ENCODE measurements at places on chromosomes 5 and 9.

GRCh38 chr5:59608745-59609144 is 284.8 kb downstream of the PDE4D start:
- no peak for DNase-seq

DNA sequence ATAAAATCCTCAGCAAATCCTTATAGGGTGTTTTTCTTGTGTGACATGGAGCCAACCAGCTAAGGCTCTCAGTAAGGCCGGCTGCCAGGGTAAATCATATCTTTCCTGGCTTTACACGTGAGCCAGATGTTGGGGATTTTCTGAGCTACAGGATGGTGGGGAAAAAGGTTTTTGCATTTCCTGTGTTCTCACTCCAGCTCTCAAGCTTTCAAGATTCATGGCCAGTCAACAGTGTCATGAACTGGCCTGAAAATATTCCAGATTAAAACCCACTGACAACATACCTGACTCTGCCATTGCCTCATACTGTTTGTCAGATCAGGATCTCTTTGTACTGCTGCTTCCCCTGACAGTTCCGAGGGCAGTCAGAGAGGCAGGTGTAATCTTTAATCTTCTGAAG is 306.9 kb downstream of the GLIS3 start:
- no peak for DNase-seq

- DNase-seq: no peak
Observed at GRCh38 chr9:14482856-14483255, 168.9 kb upstream of the NFIB start.

DNA sequence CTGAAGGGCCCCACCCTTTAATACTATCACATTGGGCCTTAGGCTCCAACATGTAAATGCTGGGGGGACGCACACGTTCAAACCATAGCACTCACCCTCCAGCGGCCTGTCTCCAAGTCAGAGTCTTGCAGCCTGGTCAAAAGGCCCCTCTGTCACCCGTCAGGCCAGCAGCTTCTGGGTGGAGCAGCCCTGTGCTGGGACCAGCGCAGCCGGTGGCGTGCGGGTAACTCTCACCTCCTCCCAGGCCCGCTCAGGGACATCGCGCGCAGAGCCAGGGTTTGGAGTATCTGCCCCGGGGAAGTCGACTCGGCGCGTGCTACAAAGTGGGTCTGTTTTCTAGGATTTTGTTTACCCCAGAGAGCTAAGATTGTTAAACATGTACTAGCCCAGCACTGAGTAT is 93.0 kb upstream of the COL5A1 start:
- no peak for DNase-seq

GRCh38 chr5:142320430-142320738 is 4.4 kb downstream of the SPRY4 start:
- DNase-seq: no peak

- no peak for DNase-seq
Observed at GRCh38 chr5:78252715-78253114, 41.8 kb downstream of the AP3B1 start.

DNA sequence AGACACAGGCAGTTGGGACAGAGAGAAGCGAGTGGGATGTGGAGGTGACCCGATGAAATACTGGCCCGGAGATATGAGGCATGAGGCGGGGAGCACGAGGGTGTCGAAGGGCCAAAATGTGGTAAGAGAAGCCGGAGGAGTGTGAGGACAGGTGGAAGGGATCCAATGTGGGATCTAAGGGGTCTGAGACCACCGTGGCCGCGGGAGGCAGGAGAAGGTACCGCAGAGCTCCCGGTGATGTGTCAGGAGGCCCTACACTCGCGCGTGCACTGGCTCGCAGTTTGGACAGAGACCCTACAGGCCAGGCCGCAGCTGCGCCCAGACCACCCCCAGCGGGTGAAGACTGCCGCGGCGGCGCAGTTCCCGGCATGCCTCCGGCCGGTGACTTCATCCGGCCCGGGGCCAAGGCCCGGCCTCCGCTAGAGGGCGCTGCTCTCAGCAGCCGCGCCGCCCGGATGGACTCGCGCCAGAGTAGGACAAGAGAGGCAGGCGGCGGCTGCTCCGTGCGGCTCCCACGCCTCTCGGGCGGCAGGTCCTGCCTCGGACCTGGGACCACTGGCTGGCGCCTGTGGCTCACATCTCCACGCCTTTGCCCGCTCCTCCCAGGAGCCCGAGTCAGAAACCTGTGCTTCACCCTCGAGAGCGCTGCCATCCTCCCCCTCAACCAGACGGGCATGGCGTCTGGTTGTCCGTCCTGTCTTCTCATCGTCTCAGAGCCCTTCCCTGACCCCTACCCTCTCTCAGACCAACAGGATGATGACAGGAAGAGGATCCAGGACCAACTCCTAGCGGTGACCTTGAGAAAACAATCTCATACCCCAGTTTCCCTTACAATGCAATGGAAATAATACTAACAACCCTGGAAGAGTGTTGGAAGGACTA is 35.4 kb upstream of the STING1 start:
- peak; percentile 88 for DNase-seq

GRCh38 chr5:146334074-146334533 is 4.5 kb upstream of the POU4F3 start:
- DNase-seq: no peak

- no peak for DNase-seq
Observed at GRCh38 chr5:6746244-6746643, 33.0 kb downstream of the TENT4A start.

DNA sequence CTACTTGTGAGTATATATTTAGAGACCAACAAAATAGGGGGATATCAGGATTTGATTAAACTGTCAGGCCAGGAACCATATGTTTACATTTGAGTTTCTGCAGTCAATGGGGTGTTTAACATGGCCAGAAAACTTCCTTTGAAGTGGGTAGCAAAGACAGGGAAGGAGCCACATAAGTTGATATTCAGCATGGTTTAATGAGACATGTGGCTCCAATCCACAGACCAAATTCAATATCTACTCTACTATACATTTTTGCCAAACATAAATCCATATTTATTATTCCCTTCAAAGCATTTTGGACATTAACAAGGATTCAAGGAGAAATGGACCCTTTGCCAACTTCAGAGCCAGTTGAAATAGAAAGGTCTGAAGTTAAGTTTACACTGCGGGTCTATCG is 99.8 kb downstream of the TAF11L14 start:
- DNase-seq: no peak

GRCh38 chr9:89659473-89659872 is 54.7 kb downstream of the GADD45G start:
- DNase-seq: no peak

GRCh38 chr5:89397096-89397495 is 514.1 kb upstream of the MEF2C start:
- no peak for DNase-seq

- no peak for DNase-seq
Observed at GRCh38 chr9:126809068-126809467, 4.2 kb downstream of the ZBTB43 start.

- DNase-seq: no peak
Observed at GRCh38 chr5:38200872-38201557, 57.3 kb upstream of the EGFLAM start.

DNA sequence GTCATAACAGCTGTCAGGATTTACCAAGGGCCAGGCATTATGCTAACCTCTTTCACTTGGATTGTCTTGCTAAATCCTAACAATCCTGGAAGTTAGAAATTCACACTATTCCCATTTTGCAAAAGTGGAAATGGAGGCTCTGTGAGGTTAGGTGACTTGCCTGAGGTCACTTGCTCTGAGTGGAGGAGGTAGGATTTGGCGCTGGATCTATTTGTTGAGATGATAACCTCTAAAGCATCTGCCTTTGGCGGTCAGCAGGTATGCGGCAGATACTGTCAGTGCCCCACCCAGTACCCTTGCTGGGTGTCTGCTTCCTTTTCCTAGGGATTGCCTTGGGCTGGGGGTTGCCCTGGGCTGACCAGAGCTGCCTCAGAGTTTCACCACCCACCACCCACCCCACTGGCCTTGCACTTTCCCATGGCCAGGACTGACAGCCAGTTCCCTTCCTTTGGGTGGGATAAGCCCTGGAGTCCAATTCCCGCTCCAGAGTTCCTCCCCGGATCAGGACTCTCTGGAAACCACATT is 164.8 kb upstream of the MSX2 start:
- DNase-seq: no peak

DNA sequence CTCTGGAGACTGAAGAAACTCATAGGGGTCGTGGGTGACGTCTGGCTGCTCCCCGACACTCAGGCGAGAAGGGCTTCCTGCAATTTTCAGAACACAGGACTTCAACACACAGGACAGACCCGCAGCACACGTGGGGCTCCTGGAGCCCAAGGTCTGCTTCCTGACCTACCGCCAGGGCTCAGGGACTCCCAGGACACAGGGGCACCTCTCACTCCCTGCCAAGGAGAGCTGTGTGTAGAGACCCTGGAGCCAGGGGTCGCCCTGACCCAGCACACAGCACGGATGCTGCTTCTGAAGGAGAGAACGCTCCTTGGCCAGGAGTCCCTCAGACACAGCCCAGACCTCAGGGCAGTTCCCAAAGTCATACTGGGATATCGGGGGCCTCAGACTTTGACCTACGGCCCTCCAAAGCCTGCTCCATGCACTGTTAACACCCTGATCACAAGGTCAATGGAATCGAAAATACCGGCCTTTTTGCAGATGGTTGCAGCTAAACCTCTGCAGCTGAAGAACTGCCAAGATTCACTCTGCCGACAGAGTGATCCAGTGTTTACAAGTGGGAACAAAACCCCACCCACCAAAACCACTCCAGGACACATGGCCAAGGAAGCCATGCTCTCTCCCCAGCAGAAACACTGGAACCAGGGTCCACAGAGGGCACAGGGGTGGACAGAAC is 13.8 kb upstream of the ZDHHC11 start:
- DNase-seq: no peak

GRCh38 chr5:171858303-171858702 is 72.7 kb downstream of the SMIM23 start:
- DNase-seq: no peak

GRCh38 chr9:20683351-20684034 is 566 bp upstream of the FOCAD start:
- DNase-seq: peak; percentile 74

DNA sequence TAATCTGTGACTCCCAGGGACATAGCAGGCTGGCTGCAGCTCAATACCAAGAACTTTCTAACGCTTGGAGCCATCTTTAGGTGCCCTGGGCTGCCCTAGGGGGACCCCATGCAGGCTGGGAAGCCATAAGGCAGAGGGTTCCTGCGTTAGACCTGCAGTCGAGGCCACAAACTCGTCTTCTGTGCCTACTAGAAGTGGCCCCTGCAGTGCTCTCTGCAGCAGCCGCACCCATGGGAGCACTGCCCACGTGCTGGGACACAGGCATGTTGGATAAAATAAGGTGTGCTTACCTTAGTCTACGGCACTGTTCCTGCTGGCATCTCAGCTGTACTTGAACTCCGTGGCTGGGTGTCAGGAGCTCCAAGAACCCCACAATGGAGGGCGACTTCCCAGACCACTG is 9.4 kb downstream of the TOR1B start:
- no peak for DNase-seq

GRCh38 chr9:113511047-113511521 is 47.6 kb downstream of the RGS3 start:
- no peak for DNase-seq

DNA sequence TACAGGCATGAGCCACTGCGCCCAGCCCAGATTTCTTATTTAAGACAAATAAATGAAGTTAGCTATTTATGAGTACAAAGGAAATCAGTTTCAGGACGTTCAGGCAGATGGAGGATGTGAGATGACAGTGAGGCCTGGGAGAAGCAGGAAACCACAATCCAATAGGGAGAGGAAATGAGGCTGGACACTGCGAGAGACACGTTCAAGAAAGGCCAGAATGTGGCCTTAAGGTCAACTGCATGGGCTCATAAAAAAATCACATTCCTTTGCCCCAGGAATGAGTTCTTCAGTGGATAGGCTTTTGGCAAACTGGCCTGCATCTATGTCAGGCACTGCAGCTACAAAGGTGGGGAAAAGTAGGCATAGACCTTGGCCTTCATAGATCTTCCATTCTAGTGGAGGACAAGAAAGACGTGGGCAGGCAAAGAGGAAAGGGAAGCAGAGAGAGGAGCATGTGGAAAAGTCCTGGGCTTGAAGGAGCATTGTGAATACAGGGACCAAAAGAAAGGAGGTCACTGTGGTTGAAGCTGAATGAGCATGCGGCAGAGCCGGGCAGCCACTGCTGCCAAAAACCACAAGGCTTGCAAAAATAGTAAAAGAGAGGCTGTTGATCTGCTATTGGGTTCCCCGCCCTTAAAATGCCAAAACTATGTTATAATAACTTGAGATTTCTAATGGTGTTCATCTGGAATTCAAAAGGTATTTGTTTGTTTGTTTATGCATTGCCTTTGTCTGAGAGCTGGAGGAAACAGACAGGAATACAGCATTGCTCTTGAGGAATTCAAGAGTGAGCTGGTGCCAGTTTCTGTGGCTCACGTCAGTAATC is 133.0 kb downstream of the GNA14 start:
- no peak for DNase-seq

DNA sequence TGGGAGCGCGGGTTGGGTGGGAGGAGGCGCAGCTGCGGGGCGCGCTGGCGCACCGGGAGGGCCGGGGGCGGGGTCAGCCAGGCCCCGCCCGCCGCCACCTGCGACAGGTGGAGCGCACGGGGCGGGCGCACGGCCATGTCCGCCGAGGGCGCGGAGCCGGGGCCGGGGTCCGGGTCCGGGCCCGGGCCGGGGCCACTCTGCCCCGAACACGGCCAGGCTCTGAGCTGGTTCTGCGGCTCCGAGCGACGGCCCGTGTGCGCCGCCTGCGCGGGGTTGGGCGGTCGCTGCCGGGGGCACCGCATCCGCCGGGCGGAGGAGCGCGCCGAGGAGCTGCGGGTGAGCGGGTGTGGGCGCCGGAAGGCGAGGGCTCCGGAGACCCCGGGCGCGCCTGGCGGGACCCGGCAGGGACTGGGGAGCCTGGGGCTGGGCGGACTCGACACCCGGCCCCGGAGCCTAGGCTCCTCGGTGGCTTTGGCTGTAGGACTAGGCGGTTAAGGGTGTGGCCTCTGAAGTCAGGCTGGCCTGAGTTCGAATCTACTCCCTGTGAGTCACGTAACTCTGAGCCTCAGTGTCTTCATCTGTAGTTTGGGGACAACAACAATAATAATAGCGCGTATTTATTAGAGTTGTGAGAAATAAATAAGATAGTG is at the start of gene BSPRY:
Gene BSPRY, plus strand, starts transcription at position 97 of the 650 bp plus-strand sequence. Its CDS starts 39 bp downstream, at position 136.
- no peak for DNase-seq

- no peak for DNase-seq
Observed at GRCh38 chr5:87120518-87121303, 147.0 kb upstream of the RASA1 start.

GRCh38 chr5:147912011-147912410 is 5.7 kb upstream of the C5orf46 start:
- no peak for DNase-seq

GRCh38 chr9:18822850-18823249 is 210.2 kb downstream of the SAXO1 start:
- DNase-seq: no peak

DNA sequence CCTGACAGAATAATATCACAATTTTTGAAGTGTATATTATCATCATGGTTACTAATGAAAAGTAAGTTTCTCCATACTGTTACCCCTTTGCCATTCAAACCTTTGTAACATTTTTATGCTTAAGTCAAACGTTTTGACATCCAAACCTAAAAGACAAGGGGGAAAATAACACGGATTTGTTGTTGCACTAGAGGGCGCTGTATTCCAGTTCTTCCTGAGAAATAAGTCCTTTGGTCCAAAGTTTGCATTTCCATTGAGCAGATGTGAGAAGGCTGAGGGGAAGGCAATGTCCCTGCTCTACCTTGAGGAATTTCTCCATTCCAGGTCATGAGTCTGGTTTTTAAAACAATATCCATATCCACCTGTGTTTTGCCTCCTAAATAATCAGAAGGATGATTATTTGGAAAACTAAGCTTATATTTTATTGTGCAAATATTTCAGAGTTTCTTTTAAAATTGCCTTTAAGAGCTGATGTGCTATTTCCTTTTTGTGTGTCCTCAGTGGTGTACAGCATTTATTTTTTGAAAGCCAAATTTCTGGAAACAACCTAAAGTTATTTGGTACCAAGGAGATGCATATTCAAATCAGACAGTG is 9.7 kb downstream of the LECT2 start:
- DNase-seq: no peak
